ENCODE measurements at places on chromosomes 7 and 10.

- no peak for DNase-seq
These were observed 135.2 kb upstream of the UNC5B start for GRCh38 chr10:71077143-71077581.

- DNase-seq, result peak; percentile 15
These were observed 2.2 kb downstream of the GLUD1 start for GRCh38 chr10:87092376-87092860.

DNA sequence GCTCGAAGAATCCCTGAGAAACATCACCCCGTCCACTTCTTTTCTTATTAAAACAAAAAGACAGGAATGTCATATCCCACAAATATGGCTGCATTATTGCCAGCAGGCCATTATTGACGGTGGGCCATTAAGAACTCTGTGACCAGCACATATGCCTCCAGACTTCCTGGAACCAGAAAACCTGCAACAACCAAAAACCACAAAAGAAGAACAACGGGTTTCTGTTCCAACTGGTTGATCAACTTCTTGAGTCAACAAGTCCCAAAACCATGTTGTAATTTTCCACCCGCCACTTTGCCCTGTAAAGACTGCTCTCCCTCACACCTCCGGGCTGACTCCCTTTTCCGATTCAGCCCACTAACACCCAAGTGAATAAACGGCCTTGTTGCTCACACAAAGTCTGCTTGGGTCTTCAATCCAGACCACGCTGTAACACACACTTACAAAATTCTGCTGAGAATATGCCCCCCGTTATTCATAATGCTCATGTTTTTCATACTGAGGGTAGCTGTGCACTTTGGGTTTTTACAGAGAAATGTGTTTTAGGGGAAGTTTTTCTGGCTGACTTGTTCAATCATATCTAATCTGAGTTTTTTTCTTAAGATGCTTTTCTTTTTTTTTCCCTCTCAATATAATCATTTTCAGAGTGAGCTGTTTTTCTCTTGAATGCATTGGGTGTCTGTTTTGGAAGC, 20.7 kb downstream of the ZNF107 start:
- no peak for DNase-seq

DNA sequence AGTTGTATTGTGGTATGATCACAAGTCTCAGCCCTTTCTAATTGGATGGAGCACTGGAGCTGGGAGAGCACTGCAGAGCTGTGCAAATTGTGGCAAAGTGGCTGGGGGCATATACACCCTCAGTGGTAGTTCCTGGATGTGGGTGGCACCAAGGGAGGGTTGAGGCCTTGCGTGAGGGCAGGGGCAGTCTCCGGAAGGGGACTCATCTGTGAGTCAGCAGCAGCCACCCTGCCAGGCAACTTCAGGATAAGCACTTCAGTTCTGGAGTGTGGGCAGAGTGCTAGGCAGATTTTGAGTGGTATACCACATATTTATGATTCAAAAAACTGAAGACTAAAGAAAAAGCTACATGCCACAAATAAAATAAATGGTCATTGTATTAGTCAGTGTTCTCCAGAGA, 210.5 kb downstream of the ETV1 start:
- no peak for DNase-seq

- no peak for DNase-seq
These were observed 14.5 kb upstream of the KAZALD1 start for GRCh38 chr10:101047268-101047667.

- DNase-seq, result no peak
These were observed 101.8 kb upstream of the TAC1 start for GRCh38 chr7:97630116-97630515.

GRCh38 chr10:4607681-4608080, 218.3 kb upstream of the AKR1E2 start:
- DNase-seq, result no peak
